ENCODE measurements at places on chromosomes 13 and 19.

GRCh38 chr13:59391696-59392095, 772.0 kb downstream of the DIAPH3 start:
- no peak for DNase-seq

DNA sequence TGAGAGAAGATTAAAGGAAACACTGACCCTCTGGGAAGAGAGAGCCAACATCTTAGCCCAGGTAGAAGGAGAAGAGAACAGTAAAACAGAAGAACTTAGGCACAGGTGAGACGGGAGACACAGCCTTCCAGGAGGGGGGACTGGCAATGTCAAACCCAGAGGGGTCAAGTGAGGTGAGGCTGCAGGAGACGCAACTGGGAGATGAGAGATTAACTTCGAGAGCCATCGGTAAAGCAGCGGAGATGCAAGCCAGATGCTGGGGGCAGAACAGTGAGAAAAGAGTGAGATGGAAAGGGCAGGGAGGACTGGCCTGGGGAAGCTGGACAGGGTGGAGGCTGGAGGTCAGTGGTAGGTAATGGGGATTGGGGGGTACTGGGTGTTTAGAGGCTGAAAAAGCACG, 5.2 kb downstream of the INSR start:
- no peak for DNase-seq

GRCh38 chr19:39008137-39008536, 24.2 kb downstream of the FBXO27 start:
- no peak for DNase-seq

- no peak for DNase-seq
Measured at GRCh38 chr19:29497241-29497640, 28.6 kb upstream of the VSTM2B start.

DNA sequence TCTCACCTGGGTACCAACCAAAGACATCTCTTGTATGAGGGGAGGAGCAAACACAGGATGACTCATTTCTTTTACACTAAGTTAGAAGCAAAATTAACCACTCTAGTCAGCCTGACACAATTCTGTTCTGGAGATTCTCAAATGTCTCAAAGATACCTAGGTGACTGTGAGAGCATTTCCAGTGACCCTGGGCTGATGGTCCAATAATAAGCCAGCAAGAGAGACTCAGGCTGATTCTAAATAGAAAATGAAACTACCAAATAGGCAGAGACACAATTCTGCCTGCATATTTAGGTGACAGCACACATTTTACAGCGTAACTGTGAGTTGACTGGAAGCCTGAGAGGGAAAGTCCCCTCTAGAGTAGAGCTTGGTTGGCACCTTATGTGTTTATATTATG, 16.3 kb downstream of the ZNF91 start:
- DNase-seq = no peak

DNA sequence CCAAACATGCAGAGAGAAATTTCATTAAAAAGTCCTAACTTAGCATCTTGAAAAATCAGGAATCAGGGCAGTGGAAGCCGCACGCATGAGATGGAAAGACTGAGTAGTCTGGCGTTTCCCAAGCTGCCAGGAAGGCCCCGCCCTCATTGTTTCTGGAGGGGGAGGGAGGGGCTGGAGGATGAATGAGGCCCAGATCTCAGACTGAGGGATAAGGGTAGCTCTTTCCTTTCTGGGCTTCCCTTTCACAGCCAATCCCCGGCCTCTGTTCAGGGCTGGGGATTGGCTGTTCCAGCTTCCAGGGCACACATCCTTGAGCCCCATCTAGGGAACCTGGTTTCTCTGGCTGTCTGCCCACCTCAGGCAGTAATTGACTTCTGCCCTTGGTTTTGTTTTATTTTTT, 7.3 kb downstream of the C19orf53 start:
- DNase-seq = no peak

GRCh38 chr13:96200810-96201209, 110.9 kb downstream of the HS6ST3 start:
- DNase-seq = no peak
